ENCODE measurements at places on chromosomes 12 and 14. TPM values are rescaled to one million over a fixed set of nuclear protein-coding genes. Genes with fewer than 3 reads are reported as not detected.

The SOX5 gene
- 15.7 TPM for total RNA-seq

The TAS2R43 gene
- 1.9 TPM for total RNA-seq

The VRK1 gene
- total RNA-seq = 20.8 TPM

- no peaks in the 10 kb centered on the region for H3K36me3 ChIP-seq
- no peak for DNase-seq
- H3K27ac ChIP-seq = no peak overlapping the region
- no peaks in the 10 kb centered on the region for H3K27me3 ChIP-seq
- no peak overlapping the region for H3K4me3 ChIP-seq
- peaks cover 4% of the 10 kb centered on the region for H3K4me1 ChIP-seq
Measured at GRCh38 chr14:31881531-31882310, 195.4 kb upstream of the ARHGAP5 start.

DNA sequence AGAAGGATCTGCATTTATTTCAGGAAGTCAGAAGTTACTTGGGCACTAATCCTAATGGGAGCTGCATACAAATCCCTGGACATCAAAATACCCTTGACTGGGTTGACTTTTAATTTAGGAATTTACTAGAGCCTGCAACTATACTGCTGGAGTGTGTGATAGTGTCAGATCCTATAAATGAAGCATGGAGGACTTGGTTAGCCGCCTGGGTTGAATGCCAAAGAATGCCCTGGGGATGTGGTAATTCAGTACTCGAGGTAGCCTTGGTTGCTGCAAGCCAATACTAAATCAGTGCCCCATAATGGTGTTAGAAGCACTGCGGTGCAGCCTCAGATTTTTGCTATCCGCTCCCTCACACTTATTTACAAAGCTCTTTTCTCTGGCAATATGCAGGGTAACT, 184.9 kb downstream of the CAPZA3 start:
- peaks cover 9% of the 10 kb centered on the region for H3K27me3 ChIP-seq
- no peak for DNase-seq
- no peaks in the 10 kb centered on the region for H3K4me1 ChIP-seq
- H3K36me3 ChIP-seq = no peaks in the 10 kb centered on the region
- no peak overlapping the region for H3K27ac ChIP-seq
- H3K4me3 ChIP-seq = no peak overlapping the region

- H3K36me3 ChIP-seq = no peaks in the 10 kb centered on the region
- H3K4me3 ChIP-seq = no peak overlapping the region
- no peak overlapping the region for H3K27ac ChIP-seq
- H3K27me3 ChIP-seq = no peaks in the 10 kb centered on the region
Measured at GRCh38 chr12:40202095-40203059, 22.4 kb upstream of the LRRK2 start.

DNA sequence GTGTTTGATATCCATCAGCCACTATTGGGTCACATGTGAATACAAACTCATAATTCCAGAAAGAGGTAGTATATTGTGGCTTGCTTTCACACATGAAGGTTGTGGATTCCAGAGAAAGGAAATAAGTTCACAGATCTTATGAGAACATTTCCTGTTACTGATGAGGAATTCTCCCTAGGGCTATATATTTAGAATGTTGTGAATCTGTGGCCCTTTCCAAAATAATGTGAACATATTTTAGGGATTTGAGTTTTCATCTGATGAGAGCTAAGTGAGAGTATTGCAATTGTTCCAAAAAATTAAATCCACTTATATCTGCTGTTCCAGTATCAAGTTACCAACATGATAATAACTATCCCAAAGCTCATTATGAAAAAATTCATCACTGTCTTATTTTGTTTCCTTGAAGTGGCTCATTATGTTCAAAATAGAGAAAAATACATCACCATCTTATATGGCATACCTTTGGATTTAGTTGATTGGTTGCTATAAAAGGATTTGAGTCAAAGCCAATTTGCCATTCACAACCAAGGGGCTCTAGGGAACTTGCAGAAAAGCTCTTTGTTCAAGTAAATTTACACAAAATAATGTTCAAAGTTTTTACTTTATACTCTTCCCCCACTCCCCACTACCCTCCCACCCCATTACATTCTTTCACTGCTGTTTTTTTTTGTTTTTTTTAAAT, 76.3 kb downstream of the MYRFL start:
- peaks cover 36% of the 10 kb centered on the region for H3K4me1 ChIP-seq
- no peak overlapping the region for H3K27ac ChIP-seq
- DNase-seq = no peak
